ENCODE measurements at places on chromosomes 7 and 10. TPM values are rescaled to one million over a fixed set of nuclear protein-coding genes. Genes with fewer than 3 reads are reported as not detected.

Gene CALHM1
- total RNA-seq: not detected

Gene SLC18A3
- not detected for total RNA-seq

GRCh38 chr7:93883078-93883916 lies 7.3 kb downstream of the TFPI2 start:
- no peak for DNase-seq

Gene AGBL3
- 2.4 TPM for total RNA-seq

Data from omental fat pad (tissue), 4 donors.